Uterus (tissue), 4 donors: ENCODE measurements at places on chromosomes 6 and 20. TPM values are rescaled to one million over a fixed set of nuclear protein-coding genes. Genes with fewer than 3 reads are reported as not detected.

The COL9A3 gene
- total RNA-seq, result 75.4 TPM

The PMEPA1 gene
- 5.6 TPM for total RNA-seq

DNA sequence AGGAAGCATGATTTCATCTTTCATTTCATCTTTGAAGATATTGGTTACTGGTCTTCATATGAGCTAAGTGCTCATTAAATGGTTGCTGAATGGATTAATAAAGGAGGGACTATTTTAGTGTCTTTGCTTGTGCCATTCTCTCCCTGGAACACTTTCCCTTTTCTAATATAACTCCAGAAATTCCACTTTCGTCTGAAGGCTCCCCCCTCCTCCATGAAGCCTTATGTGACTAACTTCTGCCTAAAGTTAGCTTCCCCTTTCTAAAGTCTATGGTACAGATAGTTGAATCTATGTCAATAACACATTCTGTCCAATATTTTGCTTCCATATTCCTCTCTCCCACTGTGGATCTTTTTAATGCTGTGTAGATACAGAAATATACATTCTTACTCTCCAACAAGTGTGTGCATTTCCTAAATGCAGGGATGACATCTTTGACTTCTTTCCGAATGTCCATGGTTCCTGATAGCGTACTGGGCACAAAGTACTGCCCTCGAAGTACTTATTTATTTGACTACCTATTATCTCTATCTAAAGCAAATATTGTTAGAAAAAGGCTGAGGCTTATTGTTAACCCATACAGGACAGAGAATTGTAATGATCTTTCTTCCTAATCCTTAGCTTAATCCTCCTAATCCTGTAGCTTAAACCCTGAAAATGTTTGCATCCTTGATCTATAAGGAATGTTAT, 84.7 kb upstream of the ELOVL5 start:
- no peak for DNase-seq

DNA sequence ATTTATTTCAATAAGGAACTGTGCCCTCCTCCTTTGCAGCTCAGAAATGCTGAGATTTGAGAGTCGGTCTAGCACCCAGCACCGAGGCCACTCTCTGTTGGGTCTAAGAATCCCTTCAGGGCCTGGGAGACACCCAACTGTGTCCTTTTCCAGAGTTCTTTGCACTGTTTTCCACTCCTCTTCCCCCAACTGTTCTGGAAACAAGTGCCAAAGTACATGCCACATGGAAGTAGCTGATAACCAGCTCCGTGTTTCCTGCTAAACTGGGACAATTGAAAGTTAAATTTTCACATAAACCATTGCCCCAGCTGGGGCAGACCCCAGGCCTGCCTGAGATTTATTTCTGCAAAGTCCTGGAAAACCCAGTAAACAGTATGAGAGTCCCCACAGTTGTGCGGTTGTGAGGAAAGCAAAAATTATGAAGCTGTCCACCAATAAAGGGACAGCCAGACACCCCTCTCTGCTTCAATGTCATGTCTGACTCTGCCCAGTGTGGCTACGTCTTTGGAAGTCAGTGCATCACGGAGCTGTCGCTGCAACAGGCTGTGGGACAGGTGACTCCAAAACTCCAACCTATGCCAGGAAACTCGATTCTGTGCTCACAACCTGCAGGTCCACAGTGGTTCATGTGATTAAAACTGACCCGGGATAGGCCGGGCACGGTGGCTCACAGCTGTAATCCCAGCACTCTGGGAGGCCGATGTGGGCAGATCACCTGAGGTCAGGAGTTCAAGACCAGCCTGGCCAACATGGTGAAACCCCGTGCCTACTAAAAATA, 178.0 kb upstream of the AFDN start:
- no peak for DNase-seq

DNA sequence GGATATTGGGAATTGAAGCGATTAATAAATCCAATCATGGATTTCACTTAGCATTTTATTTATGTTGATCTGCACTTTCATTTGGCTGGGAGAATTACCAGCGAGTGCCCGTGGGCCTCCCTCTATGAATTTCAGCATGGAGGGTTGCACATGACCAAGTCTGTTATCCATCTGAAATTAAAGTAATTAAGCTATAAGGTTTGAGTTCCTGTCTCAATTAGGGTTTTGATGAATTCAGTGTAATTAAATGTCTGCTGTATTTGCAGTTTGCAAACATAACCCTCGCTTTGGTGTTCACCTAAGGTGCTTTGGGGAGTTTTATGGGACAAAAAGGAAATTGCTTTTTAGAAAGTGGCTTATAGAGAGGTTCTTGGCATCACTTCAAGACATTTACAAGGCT, 169.8 kb upstream of the RIN2 start:
- DNase-seq, result no peak
